ENCODE measurements at places on chromosomes 6 and 20. TPM values are rescaled to one million over a fixed set of nuclear protein-coding genes. Genes with fewer than 3 reads are reported as not detected.

DUSP15 gene
- total RNA-seq, result not detected

FILIP1 gene
- under 0.01 TPM for total RNA-seq

CALHM4 gene
- 0.21 TPM for total RNA-seq

AGER gene
- 1.5 TPM for total RNA-seq

BEND3 gene
- total RNA-seq, result 1.5 TPM
